T-helper 9 cell (primary cell): ENCODE measurements at places on chromosomes 2 and 18.

GRCh38 chr2:64716569-64716968 lies 62.9 kb upstream of the SERTAD2 start:
- DNase-seq: no peak

- DNase-seq: no peak
Observed at GRCh38 chr2:227477291-227477690, 5.3 kb downstream of the AGFG1 start.

DNA sequence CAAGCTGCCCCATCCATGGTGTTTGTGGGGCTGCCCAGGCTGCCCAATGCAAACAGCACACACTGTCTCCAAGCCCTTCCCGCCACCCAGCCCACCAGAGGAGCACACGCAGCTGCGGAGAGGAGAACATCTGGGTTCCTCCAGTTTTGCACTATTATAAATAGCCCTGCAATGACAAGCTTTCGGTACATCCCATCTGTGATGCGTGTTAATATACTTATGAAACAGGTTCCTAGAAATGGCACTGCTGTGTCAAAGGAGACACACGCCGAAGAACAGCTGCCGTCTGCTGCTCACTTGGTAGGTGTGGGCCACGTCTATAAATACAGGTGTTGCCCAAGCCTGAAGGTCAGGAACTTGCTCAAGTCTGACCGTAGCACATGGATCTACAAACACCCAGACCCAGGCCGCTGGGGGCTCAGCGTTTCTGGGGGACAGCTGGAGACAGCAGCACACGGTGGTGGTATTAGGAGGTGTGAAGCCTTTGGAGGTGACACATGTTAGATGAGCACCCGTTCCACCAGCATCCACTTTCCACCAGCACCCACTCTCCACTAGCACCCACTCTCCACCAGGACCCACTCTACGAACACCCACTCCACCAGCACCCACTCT lies 34.3 kb downstream of the PXDN start:
- DNase-seq: no peak

DNA sequence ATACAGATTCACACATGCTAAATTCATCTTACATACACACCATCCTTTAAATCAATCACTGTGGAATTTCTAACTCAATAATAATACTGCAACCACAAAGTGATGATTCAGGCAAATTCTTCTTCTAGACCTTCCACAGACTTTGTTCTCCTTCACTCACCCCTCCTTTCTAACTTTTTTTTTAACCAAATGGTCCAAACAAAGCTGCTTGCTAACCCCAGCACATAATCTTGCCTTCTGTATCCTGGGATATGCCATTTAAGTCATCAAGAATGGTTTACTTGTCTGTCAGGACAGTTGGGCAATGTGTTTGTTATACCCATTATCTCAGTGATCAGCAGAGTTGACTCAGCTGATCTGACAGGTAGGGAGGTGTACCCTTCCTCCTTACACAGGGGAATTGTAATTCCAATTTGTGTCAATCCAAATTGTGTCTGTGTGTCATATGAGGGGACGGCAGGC lies 10.0 kb downstream of the SLC40A1 start:
- DNase-seq: no peak

GRCh38 chr18:79569720-79570119 lies 109.9 kb upstream of the CTDP1 start:
- no peak for DNase-seq

DNA sequence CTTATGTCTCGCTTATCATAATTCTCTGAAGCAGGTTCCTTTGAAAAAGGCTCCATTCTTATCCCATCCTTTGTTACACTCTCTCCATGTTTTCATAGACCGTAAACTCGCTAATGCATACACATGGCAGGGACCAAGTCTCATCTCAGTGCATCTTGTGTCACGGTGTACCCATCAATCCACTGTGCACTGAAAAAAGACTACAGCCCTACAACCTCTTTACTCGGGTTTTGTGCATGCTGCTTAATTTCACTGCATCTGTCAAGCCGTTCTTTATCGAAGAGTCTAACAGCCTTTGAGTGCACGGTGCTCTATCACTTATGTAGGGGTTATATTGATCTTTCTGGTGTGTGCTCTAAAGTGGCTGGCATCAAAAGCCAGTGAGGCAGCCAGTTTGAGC lies 302.9 kb upstream of the ERBB4 start:
- no peak for DNase-seq

GRCh38 chr2:85255456-85255812 lies 72.4 kb downstream of the TGOLN2 start:
- DNase-seq: no peak

DNA sequence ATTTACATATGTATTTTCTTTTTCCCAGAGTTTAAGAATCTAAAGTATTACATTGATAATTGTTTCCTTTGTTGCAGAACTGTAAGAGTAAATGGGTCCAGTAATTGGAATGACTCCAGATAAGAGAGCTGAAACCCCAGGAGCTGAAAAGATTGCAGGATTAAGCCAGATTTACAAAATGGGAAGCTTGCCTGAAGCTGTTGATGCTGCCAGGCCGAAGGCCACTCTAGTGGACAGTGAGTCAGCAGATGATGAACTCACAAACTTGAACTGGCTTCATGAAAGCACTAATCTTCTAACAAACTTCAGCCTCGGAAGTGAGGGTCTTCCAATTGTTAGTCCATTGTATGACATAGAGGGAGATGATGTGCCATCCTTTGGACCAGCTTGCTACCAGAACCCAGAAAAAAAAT lies 183.8 kb upstream of the STON1 start:
- DNase-seq: no peak

GRCh38 chr2:25895018-25895417 lies 16.7 kb upstream of the ASXL2 start:
- DNase-seq: no peak

GRCh38 chr2:199868431-199869226 lies 17.6 kb upstream of the FTCDNL1 start:
- no peak for DNase-seq
